ENCODE measurements at places on chromosomes 16 and 17.

- DNase-seq: no peak
- H3K4me3 ChIP-seq: no peak overlapping the region
- H3K27me3 ChIP-seq: no peaks in the 10 kb centered on the region
- H3K4me1 ChIP-seq: no peaks in the 10 kb centered on the region
- no peak overlapping the region for H3K27ac ChIP-seq
These were observed 27.6 kb downstream of the SLC38A10 start for GRCh38 chr17:81267390-81268067.

DNA sequence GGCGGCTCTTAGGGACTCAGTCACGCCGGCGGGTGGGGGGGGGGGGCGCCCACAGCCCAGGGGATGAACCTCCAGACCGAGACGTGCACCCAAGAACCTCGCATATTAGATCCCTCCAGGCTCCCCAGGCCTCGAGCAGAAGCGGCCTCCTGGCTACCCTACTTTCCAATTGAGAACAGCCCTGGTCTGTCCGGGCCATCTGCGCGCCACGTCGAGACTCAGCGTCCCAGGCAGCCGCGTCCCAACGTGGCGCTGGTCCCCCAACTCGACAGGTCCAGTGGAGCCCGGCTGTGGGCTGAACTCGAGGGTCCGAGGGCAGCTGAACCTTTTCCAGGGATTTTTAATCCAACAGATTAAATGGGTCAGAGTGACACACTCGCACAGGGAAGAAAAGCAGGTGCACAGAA, 2.3 kb upstream of the IRX3 start:
- H3K27me3 ChIP-seq: no peaks in the 10 kb centered on the region
- peaks cover 9% of the 10 kb centered on the region for H3K4me1 ChIP-seq
- H3K36me3 ChIP-seq: no peaks in the 10 kb centered on the region
- no peak for DNase-seq
- H3K27ac ChIP-seq: no peak overlapping the region

DNA sequence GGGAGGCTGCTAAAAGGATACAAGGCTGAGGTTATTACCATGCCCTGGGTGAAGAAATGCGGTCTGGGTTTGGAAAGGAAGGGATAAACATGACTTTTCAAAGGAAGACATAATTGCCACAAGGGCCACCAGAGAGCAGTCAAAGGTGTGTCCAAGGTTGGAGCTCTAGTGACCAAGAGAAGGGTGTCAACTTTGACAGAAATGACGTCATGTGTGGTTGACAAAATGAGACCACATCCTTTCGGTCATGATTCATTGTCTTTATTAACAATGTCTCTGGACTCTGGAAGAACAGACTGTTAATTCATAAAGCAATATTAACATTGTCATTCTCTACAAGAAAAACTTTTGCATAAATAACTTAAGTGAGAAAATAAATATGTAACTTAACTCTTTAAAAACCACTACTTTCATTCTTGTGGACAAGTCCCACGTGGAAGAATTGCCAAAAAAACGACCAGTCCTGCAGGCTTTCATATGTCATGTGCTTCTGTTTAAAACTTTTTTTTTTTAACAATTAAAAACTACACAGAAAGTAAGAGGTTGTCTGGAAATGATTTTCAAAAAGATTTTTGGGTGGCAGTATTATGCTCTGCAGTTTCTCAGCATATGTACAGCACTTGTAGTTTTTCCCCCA, 5.0 kb downstream of the SOST start:
- H3K27ac ChIP-seq: no peak overlapping the region
- peaks cover 12% of the 10 kb centered on the region for H3K4me1 ChIP-seq
- H3K36me3 ChIP-seq: no peaks in the 10 kb centered on the region
- DNase-seq: no peak
- H3K27me3 ChIP-seq: peaks cover 16% of the 10 kb centered on the region

GRCh38 chr16:19127674-19128131, 13.9 kb downstream of the ITPRIPL2 start:
- H3K27ac ChIP-seq: no peak overlapping the region
- no peaks in the 10 kb centered on the region for H3K27me3 ChIP-seq
- no peak for DNase-seq

DNA sequence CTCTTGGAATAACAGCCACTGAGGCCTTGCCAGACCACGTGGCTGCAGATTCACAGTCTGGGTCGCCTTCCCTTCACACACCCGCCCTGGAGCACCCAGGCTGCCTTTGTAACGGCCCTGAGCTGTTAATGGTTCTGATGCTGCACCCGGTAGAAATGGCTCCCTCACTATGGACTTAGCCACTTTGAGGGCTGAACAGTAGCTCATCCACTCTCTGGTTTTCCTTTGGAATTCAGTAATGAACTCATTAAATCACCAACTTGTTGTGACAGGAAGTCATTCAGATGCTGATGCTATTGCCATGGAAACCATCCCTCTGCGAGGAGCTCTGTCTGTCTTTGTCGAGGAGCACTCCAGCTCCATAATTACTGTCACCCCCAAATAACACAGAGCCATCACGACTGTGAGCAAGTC, 59.2 kb downstream of the CDK5R1 start:
- H3K4me3 ChIP-seq: no peak overlapping the region
- H3K36me3 ChIP-seq: no peaks in the 10 kb centered on the region
- DNase-seq: no peak

DNA sequence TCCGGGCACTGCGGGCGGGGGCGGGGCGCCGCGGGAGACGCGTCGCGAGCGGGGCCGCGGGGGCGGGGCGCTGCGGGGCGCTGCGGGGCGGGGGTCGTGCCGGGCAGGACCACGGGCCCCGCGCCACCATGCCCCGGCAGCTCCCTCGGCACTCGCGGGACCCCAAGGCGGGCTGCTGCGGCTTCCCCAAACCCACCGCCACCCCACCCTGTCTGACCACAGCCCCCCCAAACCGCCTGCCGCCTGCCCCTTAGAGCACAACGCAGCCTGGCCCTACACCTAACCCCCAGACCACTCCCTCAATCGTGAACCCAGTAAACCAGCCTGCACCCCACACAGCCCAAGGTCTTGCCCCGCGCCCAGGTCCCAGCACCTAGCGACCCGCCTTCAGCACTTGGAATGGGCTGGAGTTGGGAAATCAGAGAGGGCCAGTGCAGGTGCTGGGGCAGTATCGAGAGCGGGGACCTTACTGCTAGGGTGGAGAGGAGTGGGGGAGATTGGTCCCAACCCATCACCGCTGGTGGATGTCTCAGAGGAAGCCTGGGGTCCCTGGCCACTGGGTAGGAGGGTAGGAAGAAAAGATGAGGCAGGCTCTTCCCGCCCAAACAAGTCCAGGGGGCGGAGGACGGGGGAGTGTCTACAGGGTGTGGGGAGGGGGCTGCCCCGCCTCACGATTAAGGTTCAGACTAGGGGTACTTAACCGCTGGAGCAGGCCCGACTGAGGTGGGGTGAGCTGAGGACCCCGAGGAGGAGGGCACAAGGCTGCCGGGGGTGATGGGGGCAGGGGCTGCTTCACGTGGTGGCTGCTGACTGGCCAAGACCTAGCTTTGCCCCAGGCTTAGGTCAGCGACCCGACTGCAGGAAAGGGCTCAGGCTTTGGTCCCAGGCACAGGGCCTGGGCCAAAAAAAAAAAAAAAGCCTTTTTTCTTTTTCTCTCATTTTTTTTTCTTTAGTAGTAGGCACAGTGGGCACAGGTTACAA, 539 bp upstream of the VAMP2 start:
- H3K36me3 ChIP-seq: peaks cover 7% of the 10 kb centered on the region
- H3K27me3 ChIP-seq: no peaks in the 10 kb centered on the region
- H3K27ac ChIP-seq: peak overlapping the region; percentile 95
- peak overlapping the region; percentile 92 for H3K4me3 ChIP-seq
- no peak for DNase-seq

DNA sequence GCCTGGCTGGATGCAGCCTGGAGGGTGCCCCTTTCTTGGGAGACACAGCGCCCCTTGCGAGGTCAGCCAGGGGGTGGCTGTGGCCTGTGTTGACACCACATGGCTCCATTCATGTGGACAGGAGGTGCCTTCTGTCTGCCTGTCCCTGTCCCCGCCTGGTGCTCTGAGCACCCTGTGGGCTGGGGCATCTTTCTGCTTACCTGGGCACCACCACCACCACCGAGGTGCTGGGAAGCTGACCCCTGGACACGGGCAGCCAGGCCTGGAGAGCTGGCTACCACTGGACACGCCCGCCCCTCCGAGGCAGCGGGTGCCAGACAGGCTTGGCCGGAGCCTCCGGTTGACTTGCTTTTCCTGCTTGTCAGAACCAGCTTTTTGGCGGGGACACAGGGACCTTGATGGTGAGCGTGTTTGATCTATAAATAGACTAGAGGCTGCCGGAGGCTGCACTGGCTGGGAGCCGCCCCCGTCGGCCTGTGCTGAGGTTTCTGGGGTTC, 121.3 kb upstream of the GSE1 start:
- H3K27me3 ChIP-seq: no peaks in the 10 kb centered on the region
- no peak overlapping the region for H3K27ac ChIP-seq
- peak overlapping the region; percentile 33 for H3K4me3 ChIP-seq

- no peak for DNase-seq
- H3K27me3 ChIP-seq: peaks cover 3% of the 10 kb centered on the region
- H3K27ac ChIP-seq: no peak overlapping the region
These were observed 25.0 kb upstream of the METTL9 start for GRCh38 chr16:21574372-21574771.

- no peak overlapping the region for H3K27ac ChIP-seq
- DNase-seq: no peak
- no peaks in the 10 kb centered on the region for H3K36me3 ChIP-seq
- H3K4me3 ChIP-seq: no peak overlapping the region
These were observed 83.3 kb upstream of the C16orf82 start for GRCh38 chr16:26983426-26983825.

DNA sequence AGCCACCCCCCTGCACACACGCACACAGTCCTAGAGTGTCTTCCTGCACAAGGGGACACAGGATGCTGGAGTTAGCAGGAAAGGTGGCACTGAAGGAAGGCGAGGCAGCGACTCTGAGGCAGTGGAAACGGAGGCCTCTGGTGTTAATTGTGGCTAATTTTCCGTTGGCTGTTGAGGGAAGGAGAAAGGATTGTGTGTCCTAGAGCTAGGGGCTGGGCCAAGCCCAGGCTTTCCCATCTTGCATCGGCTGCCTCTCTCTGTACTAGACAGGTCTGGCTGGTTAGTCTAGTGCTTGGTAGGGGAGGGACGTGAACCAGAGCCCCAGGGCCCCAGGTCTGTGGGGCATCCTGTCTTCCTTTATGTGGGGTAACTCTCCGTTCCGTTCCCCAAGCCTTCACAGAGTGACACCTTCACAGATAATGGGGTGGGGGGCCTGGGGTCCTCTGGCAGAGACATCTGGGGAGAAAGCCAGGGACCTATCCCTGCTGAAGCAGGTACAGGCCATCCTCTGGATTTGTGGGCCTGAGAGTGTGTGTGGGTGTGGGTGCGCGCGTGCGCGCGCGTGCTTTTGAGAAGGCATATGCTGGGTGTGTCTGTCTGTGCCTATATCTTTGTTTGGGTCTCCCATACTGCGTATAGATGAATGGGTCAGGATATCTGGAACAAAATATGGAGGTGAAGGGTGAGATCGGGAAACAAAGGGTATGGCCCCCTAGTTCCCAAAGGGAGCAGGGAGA, at the start of gene CHD3:
Gene CHD3, plus strand, starts transcription at position 606 of the 737 bp plus-strand sequence. CDS start 212 bp downstream, outside the sequence.
- peaks cover 17% of the 10 kb centered on the region for H3K27me3 ChIP-seq
- H3K36me3 ChIP-seq: no peaks in the 10 kb centered on the region
- H3K27ac ChIP-seq: peak within 1 kb of the TSS; percentile 69
- peaks cover 38% of the 10 kb centered on the region for H3K4me1 ChIP-seq
- peak within 1 kb of the TSS; percentile 76 for H3K4me3 ChIP-seq
- no peak for DNase-seq

- H3K36me3 ChIP-seq: peaks cover 32% of the 10 kb centered on the region
- DNase-seq: no peak
- no peak overlapping the region for H3K4me3 ChIP-seq
- H3K27ac ChIP-seq: no peak overlapping the region
- H3K27me3 ChIP-seq: no peaks in the 10 kb centered on the region
These were observed 16.5 kb downstream of the RGS11 start for GRCh38 chr16:259226-259625.

DNA sequence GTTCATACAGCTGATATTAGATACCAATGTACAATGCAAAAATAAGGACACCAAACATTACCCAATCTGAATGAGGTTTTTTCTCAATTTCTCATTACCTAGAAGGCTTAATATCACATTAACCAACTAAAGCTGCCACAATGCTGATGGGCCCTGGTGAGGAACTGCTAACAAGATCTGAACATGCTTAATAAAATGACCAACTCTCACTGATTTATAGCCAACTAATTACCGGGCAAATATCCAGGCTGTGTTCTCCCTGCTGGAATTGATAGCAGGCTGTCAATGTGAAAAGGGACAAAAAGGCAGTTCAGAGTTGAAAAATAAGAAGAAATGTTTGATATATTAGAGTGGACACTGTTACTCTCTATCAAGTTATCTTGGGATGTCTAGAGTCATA, 124.6 kb downstream of the TOX3 start:
- H3K4me1 ChIP-seq: no peaks in the 10 kb centered on the region
- no peak overlapping the region for H3K4me3 ChIP-seq
- no peak overlapping the region for H3K27ac ChIP-seq
- no peaks in the 10 kb centered on the region for H3K36me3 ChIP-seq
- no peaks in the 10 kb centered on the region for H3K27me3 ChIP-seq

- no peak for DNase-seq
- no peak overlapping the region for H3K27ac ChIP-seq
- peaks cover 62% of the 10 kb centered on the region for H3K4me1 ChIP-seq
- no peaks in the 10 kb centered on the region for H3K36me3 ChIP-seq
- H3K27me3 ChIP-seq: no peaks in the 10 kb centered on the region
- H3K4me3 ChIP-seq: no peak overlapping the region
These were observed 3.8 kb downstream of the TNFSF12 start for GRCh38 chr17:7552621-7553051.

DNA sequence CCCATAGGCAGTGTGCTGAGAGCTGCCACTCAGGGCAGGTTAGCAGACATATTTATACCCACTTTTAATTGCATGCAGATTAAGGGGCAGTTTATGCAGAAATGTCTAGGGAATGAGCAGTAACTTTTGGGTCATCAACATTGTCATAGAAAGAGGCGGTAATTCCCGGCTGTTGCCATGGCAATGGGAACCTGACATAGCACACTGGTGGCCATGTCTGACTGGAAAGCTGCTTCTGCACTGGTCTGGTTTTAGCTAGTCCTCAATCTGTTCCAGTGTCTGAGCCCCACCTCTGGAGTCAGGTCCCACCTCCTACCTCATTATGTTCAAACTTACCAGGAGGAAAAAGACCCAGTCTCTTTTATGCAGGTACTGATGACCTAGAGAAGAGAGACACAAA, 31.5 kb upstream of the TNRC6C start:
- no peak for DNase-seq
- H3K27ac ChIP-seq: no peak overlapping the region
- peaks cover 81% of the 10 kb centered on the region for H3K27me3 ChIP-seq
- H3K4me3 ChIP-seq: no peak overlapping the region
